ENCODE measurements at places on chromosomes 1 and 21.
A peak's percentile ranks its signal among the peaks of the same experiment; 100 is the strongest.

DNA sequence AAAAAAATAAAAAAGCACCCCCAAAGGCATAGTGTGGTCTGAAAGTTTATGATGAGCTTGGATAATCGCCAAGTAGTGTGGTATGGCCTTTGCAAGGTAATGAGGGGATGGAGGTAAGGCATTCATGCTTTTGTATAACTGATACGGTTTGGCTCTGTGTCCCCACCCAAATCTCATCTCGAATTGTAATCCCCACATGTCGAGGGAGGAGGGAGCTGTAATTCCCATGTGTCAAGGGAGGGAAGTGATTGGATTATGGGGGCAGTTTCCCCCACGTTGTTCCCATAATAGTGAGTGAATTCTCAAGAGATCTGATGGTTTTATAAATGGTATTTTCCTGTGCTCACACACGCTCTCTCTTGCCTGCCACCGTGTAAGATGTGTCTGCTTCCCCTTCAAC is 215.5 kb downstream of the NFIA start:
- no peak for DNase-seq

DNA sequence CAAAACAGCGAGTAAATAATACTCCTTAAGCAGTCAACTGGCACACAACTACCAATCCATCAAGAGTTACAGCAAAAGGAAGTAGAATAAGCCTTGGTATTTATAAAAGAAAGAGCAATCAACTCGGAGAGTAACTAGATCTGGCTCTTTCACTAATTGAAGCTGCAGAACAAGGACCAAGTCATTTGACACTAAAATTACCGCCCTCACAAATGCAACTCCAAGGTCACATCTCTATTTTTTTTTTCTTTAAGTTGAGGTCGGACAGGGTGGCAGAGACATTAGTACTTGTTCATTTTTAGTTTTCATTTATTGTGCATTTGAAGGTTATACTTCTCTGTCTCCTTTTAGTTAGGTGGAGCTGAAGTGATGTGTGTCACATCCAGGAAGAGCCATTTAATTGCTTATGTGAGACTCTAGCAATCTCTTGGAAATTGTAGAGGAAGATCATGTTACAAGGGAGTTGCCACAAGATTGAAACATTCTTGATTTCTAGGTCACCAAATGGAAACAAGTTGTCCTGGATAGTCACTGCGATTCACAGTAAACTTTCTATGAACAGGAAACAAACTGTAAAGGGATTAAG is 138.1 kb upstream of the ADAMTS5 start:
- no peak for DNase-seq

GRCh38 chr1:240173836-240174235 is 82.2 kb downstream of the FMN2 start:
- no peak for DNase-seq

DNA sequence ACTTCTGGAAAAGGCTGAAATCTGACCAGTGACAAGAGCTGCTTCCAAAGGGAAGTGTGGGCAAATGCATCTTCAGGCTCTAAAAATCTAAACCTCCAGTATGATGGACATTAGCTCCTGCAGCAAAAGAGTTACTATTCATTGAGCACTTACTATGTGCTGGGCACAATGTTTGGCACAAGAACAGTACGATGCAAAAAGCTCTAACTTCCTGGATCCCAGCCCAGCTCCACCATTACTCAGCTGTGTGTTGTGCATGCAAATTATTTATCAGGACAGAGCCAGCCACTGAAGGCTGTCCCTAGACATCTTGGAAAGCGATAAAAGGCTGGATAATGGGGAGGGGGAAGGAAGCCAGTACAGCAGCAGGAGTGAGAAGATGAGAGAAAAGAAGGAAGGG is 143.5 kb downstream of the ELAVL4 start:
- DNase-seq, result no peak

DNA sequence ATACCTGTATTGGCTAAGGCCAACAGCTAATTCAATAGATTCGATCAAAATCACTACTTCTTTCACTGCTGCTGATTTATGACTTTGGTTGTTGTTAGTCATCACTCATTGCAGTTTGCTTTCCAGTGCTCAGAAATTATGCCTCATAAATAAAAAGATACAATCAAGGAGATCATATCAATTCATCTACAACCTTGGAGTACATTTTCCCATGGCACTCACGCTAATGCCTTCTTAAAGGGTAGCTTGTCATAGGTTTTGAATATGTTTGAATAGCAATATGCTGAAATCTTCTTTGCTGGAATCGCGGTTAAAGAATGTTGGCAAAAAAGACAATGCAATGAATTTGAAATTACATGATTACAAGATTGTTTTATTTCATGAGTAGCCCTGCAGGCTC is 89.9 kb downstream of the KCTD3 start:
- DNase-seq, result no peak

- no peak for DNase-seq
These were observed 13.1 kb upstream of the PLA2G2C start for GRCh38 chr1:20199403-20199802.

DNA sequence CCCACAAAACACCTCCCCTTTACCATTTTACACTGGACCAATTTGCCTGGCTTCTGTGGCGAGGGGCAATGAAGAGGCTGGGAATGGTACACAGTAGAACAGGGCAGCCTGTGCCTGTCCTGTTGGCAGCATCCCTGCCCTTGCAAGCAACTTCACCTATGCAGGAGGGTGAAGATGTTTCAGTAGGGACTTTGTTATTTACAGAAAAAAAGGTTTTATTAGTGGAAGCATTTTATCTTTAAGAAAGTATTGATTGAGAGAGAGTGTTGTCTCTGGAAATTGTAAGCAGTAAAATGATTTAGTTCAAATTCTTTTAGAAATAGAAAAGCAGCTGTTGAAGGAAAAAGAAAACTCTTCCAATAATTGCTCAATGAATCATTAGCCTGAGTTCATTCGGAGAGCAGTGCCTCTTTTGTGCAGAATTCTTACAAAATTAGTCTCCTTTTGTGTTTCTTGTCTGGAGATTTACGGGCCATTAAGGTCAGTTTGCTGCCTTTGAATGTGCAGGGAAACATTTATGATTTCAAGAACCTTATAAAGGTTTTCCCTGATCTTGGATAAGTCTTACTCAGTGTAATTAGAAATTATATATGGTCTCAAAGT is 49.1 kb downstream of the HHAT start:
- no peak for DNase-seq

GRCh38 chr1:202093858-202094257 is 28.9 kb upstream of the GPR37L1 start:
- no peak for DNase-seq

DNA sequence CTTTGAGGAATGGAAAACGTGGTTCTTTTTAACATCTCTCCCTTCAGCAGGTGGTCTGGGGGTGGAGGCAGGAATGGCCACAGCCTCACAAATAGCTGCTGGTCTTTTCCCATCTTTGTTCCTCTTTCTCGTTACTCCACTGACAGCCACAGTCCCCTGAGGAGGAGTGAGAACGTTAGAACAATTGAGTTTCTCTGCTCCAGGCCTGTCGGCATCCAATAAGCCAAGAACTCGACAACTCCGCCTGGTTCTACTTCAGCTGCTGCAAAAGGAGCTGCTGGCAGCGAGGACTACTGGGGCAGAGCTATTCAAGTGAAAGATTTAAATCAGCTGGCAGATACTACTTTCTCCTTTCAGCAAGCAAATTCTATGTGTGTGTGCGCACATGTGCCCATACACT is 169.5 kb upstream of the GALNT2 start:
- no peak for DNase-seq

DNA sequence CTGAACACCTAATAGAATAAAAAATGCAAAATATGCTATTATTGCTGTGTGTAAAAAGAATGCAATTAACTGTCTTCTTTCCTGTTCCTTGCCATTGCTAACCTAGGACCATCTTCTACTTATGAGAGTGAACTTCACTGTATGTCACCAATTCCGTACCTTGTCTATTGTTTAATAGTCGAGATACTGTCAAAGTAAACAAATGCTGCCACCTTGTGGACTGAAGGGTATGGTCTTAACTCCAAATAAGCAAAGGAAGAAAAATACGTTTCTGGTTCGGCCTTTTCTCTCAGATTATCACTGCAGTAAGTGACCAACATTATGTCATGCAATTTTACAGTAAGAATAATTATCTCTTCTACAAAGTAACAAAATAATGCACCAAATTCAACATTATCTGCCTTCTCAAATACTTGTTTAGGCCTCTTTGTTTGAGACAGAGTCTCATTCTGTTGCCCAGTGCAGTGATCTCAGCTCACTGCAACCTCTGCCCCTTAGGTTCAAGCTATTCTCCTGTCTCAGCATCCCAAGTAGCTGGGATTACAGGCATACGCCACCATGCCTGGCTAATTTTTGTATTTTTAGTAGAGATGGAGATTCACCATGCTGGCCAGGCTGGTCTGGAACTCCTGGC is 133.4 kb downstream of the COP1 start:
- no peak for DNase-seq

- DNase-seq, result peak; percentile 19
These were observed 96.1 kb upstream of the OLIG2 start for GRCh38 chr21:32929633-32930038.

DNA sequence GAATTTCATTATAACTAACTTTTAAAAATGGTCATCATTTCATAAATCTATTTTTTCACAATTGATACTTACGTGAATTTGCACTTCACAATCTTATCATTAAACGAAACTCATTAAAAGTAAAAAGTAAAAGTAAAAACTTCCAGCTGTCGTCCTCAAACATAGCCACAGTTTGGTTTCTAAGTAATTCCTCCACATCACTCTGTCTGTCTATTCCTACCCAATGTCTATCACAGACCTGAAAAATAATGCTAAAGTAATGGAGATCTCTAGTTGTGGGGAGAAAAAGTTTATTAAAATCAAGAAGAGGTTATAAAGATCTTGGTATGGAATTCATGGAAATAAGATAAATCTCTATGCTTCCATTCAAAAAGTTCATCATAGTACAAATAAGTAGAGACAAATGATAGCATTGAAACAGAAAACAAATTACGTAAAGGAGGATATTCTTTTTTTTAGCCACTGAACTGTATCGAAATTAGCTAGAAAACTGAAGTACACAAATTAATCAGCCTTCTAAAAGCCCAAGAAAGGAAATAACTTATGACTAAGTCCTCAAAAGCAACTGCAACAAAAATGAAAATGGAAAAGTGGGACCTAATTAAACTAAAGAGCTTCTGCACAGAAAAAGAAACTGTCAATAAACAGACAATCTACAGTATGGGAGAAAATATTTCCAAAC is 148.6 kb downstream of the TIAM1 start:
- no peak for DNase-seq

- no peak for DNase-seq
These were observed 25.2 kb upstream of the SSX2IP start for GRCh38 chr1:84715342-84716019.

GRCh38 chr1:100786870-100787269 is 67.3 kb downstream of the VCAM1 start:
- no peak for DNase-seq

- no peak for DNase-seq
These were observed 14.5 kb downstream of the KRTAP10-1 start for GRCh38 chr21:44525391-44526095.

GRCh38 chr1:44808063-44808937 is at the start of gene BTBD19:
Gene BTBD19 (plus strand): TSS chr1:44808523. CDS start chr1:44808821, 298 bp downstream.
- peak; percentile 86 for DNase-seq

- no peak for DNase-seq
These were observed 2.5 kb downstream of the LYPLAL1 start for GRCh38 chr1:219176168-219176567.

GRCh38 chr1:239436286-239436685 is 49.9 kb downstream of the CHRM3 start:
- no peak for DNase-seq

DNA sequence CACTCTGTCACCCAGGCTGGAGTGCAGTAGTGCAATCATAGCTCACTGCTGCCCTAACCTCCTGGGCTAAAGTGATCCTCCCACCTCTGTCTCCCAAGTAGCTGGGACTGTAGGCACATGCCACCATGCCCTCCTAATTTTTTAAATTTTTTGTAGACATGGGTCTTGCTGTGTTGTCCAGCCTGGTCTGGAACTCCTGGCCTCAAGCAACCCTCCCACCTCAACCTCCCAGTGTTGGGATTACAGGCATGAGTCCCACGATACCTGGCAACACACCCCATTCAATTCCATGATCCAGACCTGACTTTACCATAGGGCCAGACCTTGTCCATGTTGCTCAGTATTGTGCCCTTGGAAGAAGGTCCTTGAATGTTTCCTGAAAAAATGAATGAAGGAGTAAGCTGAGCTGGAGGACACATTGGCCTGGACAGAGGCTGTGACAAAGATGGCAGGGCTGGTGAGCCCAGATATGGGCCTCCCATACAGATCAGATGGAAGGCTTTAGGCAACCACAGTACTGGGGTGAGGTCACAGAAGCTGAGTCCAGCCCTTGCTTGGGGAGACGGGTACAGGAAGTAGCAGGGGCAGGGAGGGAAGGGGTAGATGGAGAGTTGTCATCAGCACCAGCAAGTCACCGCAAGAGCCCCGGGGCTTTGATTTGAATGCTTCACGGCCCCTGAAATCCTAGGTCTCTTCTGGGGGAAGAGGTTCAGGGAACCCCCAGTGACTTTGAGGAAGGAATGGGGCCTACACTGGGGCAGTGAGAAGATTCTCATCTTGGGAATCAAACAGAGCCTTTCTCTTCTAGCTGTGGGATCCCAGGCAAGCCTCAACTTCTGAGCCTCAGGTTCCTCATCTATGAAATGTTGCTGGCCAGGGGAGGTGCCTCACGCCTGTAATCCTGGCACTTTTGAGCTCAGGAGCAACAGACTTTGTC is 40.1 kb upstream of the DMBX1 start:
- DNase-seq, result no peak

GRCh38 chr1:74470251-74470650 is 42.2 kb downstream of the LRRC53 start:
- DNase-seq, result no peak

DNA sequence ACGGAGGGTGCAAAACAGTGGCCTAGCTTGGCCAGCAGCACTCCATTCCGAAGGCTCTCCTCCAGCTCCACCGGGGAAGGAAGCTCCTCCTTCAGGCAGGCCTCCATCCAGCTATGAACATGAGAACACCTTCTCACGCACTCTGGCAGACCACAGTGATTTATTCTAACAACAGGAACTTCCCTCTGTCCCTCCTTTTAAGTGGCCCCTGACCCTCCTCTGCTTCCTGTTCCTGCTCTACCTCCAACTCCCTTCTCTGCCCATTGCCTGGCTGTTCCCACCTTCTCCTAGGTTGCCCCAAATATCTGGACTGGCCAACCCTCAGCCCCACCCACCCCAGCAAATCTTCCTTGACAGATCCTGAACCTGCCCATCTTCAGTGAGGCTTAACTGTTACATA is 5.9 kb downstream of the IQGAP3 start:
- DNase-seq, result no peak

- no peak for DNase-seq
These were observed 371.7 kb downstream of the PTPRC start for GRCh38 chr1:199010492-199010891.

DNA sequence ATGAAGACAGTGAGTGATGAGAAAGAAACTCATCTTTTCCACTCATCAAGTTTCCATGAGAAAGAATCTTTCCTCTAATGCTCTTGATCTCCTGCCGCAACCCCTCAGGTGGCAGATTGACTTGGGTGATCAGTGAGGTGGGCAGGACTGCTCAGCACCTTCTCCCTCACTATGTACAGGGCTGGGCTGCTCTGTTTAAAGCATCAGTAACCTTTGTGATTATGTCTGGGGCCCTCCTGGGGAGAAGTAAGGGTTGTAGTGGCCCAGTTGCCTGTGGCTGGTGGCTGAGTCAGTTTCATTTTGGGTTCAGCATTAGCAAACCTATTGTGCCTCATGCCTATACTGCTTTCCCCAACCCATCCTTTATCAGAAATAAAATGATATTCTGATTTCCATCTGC is 366.0 kb downstream of the TTLL7 start:
- DNase-seq, result peak; percentile 8

- DNase-seq, result no peak
These were observed 156.8 kb upstream of the TNR start for GRCh38 chr1:175900171-175900570.

- no peak for DNase-seq
These were observed 47.4 kb downstream of the CLCA4 start for GRCh38 chr1:86594284-86594770.
